Activated CD4-positive, alpha-beta T cell treated with anti-CD3 and anti-CD28 coated beads, Interleukin-2, amount 10 ng/mL, durations not matched to agents 7 days and 5 days (primary cell): ENCODE measurements at places on chromosomes 16 and 17. TPM values are rescaled to one million over a fixed set of nuclear protein-coding genes. Genes with fewer than 3 reads are reported as not detected.

The SPNS3 gene
- total RNA-seq, result 6.5 TPM

The CA5A gene
- not detected for total RNA-seq

The PPM1E gene
- total RNA-seq, result not detected

The CENPV gene
- 16.6 TPM for total RNA-seq

The ZNRF1 gene
- total RNA-seq, result 16.1 TPM

The PPY gene
- not detected for total RNA-seq
